ENCODE measurements at places on chromosomes 13 and 19.

DNA sequence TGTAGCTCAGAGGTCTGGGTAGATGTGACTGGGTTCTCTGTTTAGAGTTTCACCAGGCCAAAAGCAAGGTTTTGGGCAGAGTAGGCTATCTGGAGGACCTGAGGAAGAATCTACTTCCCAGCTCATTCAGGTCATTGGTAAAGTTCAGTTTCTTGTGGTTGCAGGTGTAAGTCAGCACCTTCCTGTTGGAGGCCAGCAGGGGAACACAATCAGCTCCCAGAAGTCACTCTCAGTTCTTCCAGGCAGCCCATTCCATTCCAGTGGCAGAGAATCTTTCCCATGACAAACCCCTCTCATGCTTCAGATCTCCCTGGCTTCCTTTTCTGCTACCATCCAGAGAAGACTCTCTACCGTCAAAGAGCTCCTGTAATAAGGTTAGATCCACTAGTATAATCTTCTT is 176.2 kb upstream of the UFM1 start:
- DNase-seq: no peak

DNA sequence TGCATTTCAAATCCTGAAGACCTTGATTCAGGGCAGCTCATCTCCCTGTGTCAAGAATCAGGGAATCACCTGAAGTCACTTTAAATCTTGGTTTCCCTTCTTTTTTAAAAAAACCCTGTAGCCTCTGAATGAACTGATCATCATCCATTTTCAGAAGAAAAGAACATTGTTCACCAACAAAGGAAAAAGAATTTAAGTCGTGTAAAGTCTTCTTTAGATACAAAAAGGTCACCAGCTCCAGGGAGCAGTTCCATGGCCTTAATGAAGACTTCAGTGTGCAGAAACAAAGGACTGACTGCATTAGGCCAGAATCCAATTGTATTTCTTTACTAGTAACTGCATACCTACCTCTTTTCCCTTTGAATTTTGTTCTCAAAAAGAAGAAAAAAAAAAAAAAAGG is 245.0 kb downstream of the ABCC4 start:
- no peak for DNase-seq

DNA sequence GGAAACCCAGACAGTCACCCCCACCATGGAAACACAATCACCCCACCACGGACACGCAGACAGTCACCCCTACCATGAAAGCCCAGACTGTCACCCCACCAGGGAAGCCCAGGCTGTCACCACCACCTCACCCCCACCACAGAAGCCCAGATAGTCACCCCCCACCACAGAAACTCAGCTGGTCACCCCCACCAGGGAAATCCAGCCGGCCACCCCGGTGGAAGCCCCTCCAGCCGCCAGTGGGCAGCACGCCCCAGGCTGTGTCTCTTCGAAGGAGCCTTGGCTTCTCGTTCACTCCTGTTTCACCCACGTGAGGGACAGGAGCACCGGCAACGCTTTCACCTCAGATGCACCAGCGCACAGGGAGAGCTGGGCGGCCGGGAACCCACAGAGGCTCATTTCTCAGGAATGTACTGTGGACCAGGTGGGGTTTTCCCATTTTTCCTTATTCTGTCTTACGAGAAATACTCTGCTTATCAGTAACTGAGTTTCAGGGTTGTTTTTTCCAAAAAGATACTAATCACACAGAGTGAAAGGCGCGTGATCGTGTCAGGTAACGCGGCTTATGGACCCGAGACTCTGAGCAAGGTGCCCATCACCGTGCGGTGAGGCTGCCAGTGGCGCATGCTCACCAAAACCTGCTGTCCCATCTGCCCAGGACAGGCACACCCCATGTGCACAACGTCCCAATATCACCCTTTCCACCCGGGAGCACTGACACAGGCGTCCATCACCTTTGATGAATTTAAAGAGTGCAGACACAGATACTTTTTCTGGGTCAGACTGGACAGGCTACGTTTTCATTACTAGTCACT is 28.0 kb downstream of the CARS2 start:
- DNase-seq: no peak

GRCh38 chr13:32495429-32495828 is 43.2 kb downstream of the N4BP2L2 start:
- DNase-seq: no peak

GRCh38 chr13:23674795-23675640 is 104.8 kb downstream of the TNFRSF19 start:
- DNase-seq: no peak

GRCh38 chr13:81442904-81443303 is 1102.0 kb upstream of the SPRY2 start:
- no peak for DNase-seq

GRCh38 chr13:32045982-32046785 is 14.6 kb downstream of the FRY start:
- no peak for DNase-seq

DNA sequence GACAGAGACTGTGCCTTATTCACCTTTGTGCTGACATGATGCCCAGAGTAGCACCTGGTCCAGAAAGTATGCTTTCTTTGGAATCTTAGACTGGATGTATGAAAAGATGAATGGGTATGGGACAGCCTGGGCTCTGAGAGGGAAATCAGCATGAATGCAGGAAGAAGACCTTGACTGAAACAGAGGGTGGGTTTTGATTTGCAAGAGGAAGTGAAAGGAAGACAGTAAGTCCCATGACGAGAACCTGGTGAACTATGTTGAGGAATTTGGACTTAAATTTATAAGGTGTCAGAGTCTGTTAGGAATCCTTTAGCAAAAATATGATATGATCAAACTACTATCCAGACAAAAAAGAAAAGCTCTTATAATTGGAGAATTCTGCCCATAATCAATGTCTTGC is 301.9 kb downstream of the SPRY2 start:
- no peak for DNase-seq

DNA sequence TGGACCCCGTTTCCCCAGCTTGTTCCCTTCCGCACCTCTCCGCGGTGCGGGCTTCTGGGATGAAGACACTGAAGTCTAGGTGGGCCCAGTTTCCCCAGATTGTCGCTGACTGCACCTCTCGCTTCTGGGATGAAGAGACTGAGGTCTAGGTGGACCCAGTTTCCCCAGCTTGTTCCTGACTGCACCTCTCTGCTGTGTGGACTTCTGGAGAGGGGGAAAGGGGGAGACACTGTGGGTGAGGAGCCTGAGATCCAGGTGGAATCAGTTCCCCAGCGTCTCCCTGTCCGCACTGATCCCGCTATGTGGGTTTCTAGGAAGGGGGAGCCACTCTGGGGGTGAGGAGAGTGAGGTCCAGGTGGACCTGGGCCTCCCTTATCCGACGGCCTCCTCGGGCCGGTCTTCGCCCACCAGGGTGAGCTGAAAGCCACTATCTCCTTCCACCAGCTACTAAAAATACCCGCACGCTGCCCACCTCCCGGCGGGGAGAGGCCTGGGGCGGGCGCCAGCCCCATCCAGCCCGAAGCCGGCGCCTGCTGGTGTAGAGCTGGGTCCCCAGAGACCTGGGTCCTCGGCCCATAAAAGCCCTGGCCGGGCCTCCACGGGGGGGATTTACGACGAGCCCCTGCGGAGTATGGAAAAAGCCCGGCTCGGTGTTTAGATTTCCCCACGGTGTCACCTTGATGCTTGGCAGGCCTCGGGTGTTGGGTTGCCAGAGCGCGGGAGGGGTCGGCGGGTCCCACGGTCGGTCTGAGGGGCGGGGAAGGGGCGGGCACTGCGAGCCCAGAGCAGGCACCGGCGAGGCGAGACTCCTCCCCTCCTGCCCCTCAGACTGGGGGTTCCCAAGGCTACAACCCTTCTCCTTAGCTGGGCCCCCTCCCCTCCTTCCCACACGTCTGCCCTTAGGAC is 10.6 kb downstream of the FUT6 start:
- DNase-seq: no peak

DNA sequence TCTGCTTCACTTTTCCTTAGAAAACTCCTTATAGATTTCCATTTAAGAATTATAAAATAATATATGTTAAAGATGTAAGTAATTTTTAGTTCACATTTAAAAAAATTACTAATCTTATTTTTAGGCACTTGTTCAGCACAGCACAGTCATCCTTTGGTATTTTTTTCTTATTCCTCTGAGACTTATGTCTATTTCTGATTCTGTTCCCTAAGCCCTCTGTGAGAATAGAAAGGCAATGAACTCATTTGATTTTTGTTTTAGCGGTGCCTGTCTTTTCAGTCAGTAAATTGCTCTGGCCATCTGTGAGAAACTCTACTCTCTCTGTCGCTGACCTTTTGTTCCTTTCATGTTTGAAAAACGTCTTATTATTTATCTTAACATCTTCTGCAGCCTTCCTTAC is 168.1 kb downstream of the PCDH17 start:
- no peak for DNase-seq

GRCh38 chr19:51441410-51442390 is 16.6 kb downstream of the SIGLEC8 start:
- DNase-seq: peak; percentile 77

DNA sequence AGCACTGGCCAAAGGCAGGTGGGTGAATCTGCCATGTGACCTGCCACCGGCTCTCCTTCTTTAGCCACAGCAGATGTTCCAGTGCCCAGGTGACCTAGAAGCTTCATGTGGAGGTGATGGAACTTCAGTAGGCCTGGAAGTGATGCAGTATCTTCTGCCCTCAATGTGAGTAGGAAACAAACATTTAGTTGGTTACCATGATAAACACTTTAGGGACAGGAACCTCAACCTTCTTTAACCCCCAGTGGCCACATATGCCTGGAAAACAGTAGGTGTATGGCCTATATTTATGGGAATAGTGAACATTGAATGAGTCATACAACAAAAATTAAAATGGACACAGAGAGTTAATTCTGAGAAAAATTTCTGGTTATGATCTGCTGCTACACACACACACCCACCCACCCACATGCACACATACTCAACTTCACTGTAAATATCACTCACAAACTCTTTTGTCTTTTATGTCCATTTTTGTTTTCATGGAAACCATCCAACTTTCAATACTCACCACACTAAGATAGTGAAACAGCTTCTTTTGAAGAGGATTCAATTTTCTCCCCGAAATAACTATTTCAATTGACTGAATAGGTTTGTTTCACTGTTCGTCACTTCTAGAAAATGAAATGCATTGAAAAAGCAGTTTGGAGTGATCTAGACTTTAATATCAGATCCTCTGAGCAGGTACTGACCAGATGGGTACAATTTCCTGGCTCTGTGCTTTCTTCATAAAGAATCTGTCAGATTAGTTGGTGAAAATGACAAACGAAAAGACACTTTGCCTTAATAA is 97.3 kb downstream of the STARD13 start:
- DNase-seq: no peak

DNA sequence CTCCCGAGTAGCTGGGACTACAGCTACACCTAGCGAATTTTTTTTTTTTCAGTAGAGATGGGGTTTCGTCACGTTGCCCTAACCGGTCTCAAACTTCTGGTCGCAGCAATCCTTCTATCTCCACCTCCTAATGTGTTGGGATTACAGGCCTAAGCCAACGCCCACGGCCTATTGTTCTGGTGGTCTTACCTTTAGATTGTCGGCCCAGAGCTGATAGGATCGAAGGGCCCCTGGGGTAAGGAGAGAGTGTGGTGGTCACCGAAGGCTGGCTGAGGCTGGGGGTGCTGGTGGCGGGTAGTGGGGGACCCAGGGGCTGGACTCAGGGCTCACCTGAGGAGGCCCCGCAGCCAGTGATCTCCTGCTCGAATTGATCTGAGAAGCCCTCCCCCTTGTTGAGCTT is 7.0 kb downstream of the CRB3 start:
- no peak for DNase-seq

GRCh38 chr13:113061271-113061625 is 44.3 kb upstream of the F7 start:
- no peak for DNase-seq

GRCh38 chr13:42334329-42334706 is 62.4 kb downstream of the AKAP11 start:
- DNase-seq: no peak

GRCh38 chr19:19447536-19448237 is 42.2 kb downstream of the GATAD2A start:
- no peak for DNase-seq

GRCh38 chr13:100645382-100645781 is 29.2 kb downstream of the TMTC4 start:
- no peak for DNase-seq

DNA sequence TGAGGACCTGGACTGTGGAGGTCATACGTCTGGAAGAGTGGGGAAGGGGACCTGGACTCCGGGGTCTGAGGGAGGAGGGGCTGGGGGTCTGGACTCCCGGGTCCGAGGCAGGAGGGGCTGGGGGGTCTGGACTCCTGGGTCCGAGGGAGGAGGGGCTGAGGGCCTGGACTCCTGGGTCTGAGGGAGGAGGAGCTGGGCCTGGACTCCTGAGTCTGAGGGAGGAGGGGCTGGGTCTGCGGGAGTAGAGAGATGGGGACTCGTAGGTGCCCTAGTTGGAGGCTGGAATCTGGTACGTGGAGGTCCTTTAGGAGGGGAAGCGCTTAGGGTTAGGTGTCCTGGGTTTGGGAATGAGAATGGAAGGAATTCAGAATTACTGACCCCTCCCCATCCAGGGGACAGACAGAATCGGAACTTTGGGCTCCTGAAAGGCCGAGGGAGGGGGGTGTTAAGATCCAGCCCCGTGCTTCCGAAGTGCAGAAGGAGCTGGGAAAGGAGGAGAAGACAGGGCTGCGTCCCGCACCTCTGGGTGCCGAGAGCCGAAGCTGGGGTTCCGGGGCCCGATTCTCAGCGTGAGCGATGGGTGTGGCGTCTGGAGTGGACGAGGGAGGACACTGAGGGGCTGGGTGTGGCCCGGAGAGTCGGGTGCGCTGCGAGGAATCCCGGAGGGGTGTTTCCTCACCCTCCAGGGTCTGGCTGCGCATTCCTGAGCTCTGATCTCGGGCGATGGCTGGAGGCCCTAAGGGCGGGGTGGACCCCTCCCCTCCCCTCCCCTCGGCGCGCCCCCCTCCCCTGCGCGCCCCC is 608 bp downstream of the MYADM start:
- no peak for DNase-seq

DNA sequence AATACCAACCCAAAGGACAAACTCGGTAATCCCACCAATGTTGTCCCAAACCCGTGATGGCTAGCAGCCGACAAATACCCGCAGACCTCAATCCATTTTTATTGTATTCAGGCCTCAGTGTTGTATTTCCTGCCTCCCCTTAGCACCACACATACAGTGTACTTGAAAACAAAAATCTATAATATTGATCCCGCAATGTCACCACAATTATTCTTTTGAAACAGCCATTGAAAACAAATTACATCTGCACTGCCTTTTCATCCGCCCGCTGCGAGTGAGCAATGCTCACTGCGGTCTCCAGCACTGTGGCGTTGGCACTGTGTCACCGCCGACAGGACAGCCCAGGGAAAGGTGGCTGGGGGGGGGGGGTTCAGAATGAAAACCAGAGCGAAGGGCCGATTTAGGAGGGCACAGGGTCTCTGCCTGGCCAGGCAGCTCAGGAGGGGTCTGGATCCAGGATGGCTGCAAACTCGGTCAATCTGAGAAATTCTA is 385.8 kb upstream of the ZNF507 start:
- DNase-seq: no peak

GRCh38 chr13:28468023-28468915 is 26.7 kb downstream of the FLT1 start:
- DNase-seq: no peak

DNA sequence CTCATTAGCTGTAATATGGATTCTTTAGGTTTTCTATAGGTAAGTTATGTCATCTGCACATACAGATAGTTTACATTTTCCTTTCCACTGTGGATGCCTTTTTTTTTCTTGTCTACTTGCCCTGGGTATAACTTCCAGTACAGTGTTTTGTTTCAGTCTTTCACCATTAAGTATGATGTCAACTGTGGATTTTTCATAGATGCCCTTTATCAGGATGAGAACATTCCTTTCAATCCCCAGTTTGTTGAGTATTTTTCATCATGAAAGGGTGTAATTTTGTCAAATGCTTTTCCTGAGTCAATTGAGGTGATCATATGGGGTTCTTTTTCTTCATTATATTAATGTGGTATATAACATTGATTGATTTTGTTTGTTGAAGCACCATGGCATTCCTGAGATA is 43.6 kb upstream of the SACS start:
- no peak for DNase-seq

All from stimulated activated CD8-positive, alpha-beta memory T cell treated with anti-CD3 and anti-CD28 coated beads, Interleukin-15, amount 100 ng/mL, for 4 hours (primary cell).